ENCODE measurements at places on chromosomes 7 and 10.

DNA sequence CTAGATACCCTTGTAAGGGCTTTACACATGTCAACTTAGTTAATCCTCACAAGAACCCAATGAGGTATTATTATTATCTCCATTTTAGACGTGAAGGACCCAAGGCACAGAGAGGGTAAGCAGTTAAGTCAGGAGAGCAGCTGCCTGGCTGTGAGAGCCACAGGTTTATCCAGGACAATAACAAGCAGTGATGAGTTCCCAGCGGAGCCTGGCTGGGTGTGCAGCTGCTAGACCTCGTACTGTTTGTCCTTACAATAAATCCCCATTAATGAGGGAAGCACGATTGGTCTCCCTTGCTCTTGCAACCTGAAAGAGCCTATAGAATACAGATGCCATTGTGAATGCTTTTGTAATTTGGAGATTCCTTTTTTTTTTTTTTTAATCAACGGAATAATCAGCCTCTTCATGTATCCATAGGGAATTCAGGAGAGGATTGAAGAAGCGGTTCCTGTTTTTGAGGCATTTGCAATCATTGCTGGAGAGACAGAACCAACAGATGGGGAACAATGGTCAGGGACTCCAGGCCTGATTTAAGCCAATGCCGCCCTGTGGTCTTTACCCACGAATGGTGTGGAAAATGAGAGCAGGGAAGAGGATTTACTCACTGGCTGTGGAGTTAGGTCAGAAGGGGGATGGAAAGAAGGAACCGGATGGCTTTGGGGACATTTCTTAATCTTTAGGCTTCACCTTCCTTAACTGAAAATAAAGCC, 12.3 kb upstream of the ASB4 start:
- DNase-seq: no peak

GRCh38 chr7:155291045-155291530, 6.6 kb upstream of the INSIG1 start:
- no peak for DNase-seq

DNA sequence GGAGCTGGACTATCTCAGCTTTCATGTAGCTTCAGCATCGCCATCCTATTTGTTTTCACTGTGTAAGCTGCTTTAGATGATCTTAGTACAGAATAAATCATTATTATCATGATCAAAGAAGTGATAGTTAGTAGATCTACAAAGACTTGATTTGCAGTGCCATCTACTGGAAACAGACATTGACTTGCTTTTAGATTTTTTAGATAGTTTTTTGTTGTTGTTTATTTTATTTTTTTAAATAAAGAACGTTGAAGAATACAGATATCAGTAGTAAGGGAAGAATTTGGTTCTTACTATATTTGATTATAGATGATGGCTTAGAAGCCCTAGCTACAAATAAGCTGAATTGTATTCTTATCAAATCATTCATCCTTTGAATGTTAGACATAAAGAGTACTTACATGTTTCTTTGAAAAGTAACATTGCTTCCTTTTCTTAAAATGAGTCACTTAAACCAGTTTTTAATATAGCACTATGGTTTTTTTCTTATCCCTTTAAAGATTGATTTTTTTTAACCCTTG, 6.3 kb upstream of the SFMBT2 start:
- no peak for DNase-seq

- DNase-seq: no peak
Observed at GRCh38 chr7:37341033-37341630, 107.5 kb downstream of the ELMO1 start.

GRCh38 chr10:47363781-47364180, 15.6 kb downstream of the RBP3 start:
- no peak for DNase-seq

- no peak for DNase-seq
Observed at GRCh38 chr10:119654540-119654939, 3.4 kb downstream of the BAG3 start.

DNA sequence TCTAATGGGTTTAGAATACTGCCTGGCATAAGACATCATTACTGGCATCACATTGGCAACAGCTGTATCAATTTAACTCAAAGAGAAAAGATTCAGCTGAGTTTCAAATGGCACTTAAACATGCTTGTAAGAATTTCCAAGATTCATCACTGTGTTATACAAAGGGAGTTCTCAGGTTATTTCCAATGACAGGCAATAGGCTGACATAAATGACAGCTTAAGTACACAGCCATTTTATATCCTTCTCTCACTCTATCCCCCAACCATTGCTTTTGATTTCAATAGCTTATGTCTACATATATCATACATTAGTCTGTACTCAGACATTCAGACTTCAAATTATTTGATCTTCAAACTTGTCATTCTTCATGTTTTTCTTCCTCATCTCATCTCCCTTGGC, 45.5 kb upstream of the CABCOCO1 start:
- no peak for DNase-seq

DNA sequence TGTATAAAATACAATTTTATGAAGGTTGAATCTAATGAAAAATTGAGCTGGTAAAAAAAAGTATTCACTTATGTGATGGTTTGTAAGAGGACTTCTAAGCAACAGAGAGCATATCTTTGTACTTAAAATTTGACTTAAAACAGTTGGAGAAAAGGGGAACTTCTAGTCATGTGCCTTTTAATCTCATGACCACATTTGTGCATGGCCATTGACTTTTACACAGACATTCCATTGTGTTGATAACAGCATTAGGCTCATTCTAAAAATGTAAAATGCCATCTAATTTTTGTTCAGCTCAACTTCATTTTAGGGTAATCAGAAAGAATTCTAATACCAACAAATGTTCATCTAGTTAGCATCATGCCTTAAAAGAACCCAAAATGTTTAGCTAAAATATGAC, 119.9 kb downstream of the HPSE2 start:
- no peak for DNase-seq

DNA sequence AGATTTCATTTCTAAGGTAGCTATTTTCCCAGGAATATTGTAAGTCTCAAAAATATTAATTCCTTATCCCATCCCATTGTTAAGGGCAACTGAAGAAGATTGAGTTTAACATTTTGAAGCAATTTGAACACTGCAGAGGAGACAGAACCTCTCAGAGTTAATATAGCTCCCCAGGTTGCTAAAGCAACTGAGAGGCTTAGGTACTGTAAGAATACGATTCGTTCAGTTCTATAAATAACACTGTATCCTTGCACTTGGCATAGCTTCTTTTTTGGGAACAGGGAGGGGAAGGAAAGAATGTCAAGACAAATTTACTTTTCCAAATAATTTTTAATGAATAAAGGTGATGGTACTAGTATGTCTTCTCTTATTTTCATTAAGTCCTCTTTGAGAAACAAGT, 658.4 kb upstream of the CELF2 start:
- no peak for DNase-seq

- DNase-seq: no peak
Observed at GRCh38 chr10:94591461-94592205, 46.0 kb downstream of the HELLS start.

- no peak for DNase-seq
Observed at GRCh38 chr7:99012722-99013121, 131.2 kb downstream of the SMURF1 start.

DNA sequence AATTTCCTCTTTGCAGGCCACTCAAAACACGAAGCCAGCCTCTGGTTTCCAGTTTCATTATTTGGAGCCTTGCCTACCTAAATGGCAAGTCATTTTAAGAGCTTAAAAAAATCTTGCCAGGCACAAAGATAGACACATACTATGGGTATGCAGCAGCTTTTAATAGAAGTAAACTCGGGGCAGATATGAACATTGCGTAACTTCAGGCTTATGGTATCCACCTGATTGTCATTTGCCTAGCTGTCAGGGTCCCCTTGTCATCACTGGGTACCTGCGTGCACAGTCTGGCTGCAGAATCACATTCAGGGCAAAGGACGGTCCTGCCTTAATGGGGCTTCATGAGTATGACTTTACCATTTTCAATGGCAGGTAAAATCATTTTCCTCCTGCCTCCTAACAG, 466.1 kb upstream of the NRP1 start:
- no peak for DNase-seq

DNA sequence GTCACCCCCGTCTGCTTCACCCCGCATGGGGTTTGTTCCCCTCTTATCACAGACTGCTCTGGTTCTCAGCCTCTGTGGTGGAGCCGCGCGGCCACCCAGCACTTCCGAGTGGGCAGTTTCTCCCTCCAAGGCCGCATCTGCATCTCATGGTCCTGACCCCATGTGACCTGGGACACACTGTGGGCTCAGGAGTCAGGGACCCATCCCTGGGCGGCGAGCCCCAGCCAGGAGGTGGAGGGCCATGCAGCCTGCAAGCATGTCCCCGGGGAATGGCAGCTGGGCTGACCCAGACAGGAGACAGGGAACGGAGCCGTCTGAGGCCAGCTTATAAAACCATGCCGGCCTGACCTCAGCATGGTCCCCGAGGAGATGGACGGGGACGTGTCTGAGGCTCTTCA, 25.2 kb upstream of the TTYH3 start:
- DNase-seq: no peak

GRCh38 chr7:98165827-98166667, 45.2 kb upstream of the BHLHA15 start:
- DNase-seq: no peak

DNA sequence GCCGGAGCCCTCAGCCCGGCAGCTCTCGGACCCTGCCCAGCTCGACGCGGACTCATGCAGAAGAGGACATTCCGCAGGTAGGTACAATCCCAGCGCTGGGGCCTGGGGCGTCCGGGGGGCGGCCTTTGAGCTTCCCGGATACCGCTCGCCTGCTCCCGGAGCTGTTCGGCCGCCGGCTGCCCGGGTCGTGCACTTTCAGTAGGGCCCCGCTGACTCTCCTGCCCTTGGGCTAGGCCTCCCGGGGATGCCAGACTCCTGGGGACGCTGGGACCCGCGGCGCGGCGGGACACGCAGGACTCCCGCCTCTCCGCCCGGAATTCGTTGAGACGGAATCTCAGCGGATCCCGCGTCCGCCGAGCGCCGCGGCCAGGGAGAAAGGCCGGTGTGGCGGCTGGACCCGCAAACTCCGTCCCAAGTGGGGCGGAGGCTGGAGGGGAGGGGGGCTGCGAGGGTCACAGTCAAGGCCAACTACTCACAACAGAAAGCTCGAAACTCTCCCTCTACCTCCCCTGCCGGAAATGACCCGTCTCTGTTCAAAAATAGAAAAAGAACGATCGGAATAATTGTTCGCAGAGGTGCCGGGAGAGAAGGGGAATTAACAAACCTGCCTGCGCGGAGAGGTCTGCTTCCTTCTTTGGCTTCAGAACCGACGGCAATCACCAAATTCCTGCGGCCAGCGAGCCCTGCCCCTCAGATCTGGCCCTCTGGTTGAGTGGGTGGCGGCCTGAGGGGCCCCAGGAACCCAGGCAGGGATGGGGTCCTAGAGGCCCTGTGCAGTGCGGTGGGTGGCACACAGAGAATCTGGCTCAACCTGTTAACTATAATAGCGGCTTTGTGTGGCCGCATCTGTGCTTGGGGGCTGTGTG, 9.2 kb downstream of the TLX1 start:
- no peak for DNase-seq

- no peak for DNase-seq
Observed at GRCh38 chr10:62626817-62627216, 177.7 kb upstream of the ADO start.

- DNase-seq: no peak
Observed at GRCh38 chr7:37310327-37311080, 138.2 kb downstream of the ELMO1 start.

- peak; percentile 2 for DNase-seq
Observed at GRCh38 chr10:73998929-73999691, 1.2 kb downstream of the VCL start.

GRCh38 chr10:119301397-119301796, 94.0 kb downstream of the GRK5 start:
- DNase-seq: peak; percentile 46

GRCh38 chr7:29375641-29376562, 181.3 kb downstream of the CHN2 start:
- DNase-seq: no peak

DNA sequence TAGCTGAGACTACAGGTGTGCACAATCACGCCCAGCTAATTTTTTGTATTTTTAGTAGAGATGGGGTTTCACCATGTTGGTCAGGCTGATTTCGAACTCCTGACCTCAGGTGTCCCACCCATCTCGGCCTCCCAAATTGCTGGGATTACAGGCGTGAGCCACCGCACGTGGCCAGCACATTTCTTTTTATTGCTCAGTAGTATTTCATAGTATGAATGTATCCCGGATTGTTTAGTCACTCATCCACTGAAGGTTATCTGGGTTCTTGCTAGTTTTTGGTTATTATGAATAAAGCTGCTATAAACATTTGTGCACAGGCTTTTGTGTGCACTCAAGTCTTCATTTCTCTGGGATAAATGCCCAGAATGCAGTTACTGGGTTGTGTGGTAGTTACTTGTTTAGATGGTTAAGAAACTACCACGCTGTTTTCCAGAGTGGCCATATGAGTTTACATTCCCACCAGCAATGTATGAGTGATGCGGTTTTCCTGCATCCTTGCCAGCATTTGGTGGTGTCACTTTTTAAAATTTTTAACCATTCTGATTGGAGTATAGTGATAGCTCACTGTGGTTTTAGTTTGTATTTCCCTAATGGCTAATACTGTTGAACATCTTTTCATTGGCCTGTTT, 275.8 kb upstream of the LYZL1 start:
- DNase-seq: no peak

DNA sequence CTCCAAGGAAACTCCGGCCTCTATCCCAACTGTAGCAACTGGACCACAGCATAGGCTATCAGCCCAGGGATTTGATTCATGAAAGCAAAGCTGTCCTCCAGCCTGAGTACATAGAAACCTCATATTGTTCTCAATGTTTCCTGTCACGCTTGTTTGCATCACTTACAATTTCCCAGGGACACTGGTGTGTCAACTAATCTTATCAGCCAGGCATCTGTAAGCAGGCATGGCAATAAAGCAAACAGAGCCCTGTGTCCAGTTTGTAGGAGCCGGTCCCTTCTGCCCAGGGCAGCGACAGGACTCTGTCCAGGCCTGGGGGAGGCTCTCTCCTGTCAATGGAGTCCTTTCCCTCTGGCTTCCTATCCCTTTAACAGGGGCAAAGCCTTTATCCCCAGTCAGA, 23.0 kb upstream of the CDHR3 start:
- DNase-seq: no peak

DNA sequence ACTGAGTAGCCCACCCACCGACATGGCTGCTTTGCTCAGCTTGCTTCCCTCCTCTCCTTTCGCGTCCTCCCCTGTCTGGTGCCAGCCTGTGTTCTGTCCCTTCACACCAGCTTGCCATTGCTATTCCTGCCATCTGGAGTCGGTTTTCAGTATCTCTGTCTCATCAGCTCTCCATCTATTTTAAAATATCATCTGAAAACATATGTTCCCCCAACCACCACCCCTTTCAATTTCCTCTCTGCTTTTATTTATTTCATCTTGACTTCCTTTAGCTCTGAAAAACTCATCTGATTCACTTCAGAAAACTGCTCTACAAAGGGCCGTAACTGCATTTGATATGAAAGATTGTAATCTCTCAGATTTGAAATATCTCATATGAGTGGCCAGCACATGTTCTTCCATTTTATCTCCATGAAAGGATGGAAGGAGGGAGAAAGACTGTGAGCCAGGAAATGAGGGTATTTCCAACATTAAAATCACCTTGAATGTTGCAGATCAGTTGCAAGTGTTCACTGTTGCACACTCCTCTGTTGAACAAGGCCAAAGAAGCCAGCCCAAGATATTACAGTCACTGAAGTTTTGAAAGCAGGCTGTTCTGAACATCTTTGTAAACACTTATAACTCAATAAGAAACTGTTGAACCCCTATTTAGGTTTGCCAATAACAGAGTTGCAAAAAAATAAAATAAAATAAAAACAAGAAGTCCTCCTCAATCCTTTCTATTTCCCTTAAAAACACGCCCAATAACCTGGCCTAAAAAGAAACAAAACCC, 202.4 kb upstream of the NEBL start:
- DNase-seq: no peak

Data from stimulated activated CD8-positive, alpha-beta memory T cell treated with anti-CD3 and anti-CD28 coated beads, Interleukin-15, amount 100 ng/mL, for 4 hours (primary cell).